Colonic mucosa (tissue), 4 donors: ENCODE measurements at places on chromosomes 2 and 18. TPM values are rescaled to one million over a fixed set of nuclear protein-coding genes. Genes with fewer than 3 reads are reported as not detected.

Gene ALPI
- 27.1 TPM for total RNA-seq

Gene MYO3B
- 0.05 TPM for total RNA-seq

Gene RBKS
- total RNA-seq: 8.9 TPM

Gene SLC14A1
- 0.32 TPM for total RNA-seq

Gene SNTG2
- total RNA-seq: 1.0 TPM

Gene CRACDL
- total RNA-seq: 22.3 TPM

Gene DDX18
- 63.3 TPM for total RNA-seq

Gene IL18RAP
- total RNA-seq: 0.69 TPM

Gene DNAJB2
- 71.1 TPM for total RNA-seq

Gene DSG4
- total RNA-seq: 0.16 TPM

Gene SGO2
- 7.6 TPM for total RNA-seq

Gene RALB
- 93.4 TPM for total RNA-seq
